ENCODE measurements at places on chromosomes 3 and 15.
A peak's percentile ranks its signal among the peaks of the same experiment; 100 is the strongest.

- no peaks in the 10 kb centered on the region for H3K27me3 ChIP-seq
- no peak overlapping the region for H3K27ac ChIP-seq
- DNase-seq: no peak
- H3K4me3 ChIP-seq: no peak overlapping the region
- H3K4me1 ChIP-seq: peaks cover 17% of the 10 kb centered on the region
Measured at GRCh38 chr15:66945286-66945685, 120.1 kb upstream of the SMAD3 start.

DNA sequence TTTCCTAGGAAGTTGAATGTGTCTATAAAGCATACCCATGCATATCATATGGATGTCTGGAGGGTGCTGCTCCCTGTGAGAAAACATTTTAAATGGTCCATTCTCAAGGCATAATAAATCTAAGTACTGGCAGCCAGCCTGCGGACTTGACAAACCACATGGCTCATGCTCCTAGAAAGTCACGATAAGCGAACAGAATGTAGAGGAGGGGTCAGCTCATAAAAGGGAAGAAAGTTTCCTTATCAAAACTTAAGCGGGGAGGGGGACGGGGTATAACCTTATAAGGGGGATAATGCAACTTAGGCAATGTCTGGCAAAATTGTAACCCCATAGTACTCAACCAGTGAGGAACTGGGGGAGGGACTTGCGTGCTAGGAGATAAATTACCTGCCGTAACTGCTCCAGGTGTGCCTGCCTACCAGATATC is 159.8 kb upstream of the LMCD1 start:
- H3K4me3 ChIP-seq: no peak overlapping the region
- DNase-seq: peak; percentile 4
- no peaks in the 10 kb centered on the region for H3K36me3 ChIP-seq
- peaks cover 6% of the 10 kb centered on the region for H3K4me1 ChIP-seq
- no peak overlapping the region for H3K27ac ChIP-seq

GRCh38 chr3:99708207-99708745 is 69.9 kb downstream of the COL8A1 start:
- DNase-seq: no peak
- no peak overlapping the region for H3K27ac ChIP-seq
- no peak overlapping the region for H3K4me3 ChIP-seq
- H3K36me3 ChIP-seq: no peaks in the 10 kb centered on the region
- H3K4me1 ChIP-seq: no peaks in the 10 kb centered on the region
- H3K27me3 ChIP-seq: no peaks in the 10 kb centered on the region

GRCh38 chr3:113227146-113227545 is 15.8 kb downstream of the BOC start:
- no peak overlapping the region for H3K27ac ChIP-seq
- peaks cover 9% of the 10 kb centered on the region for H3K4me1 ChIP-seq
- H3K36me3 ChIP-seq: no peaks in the 10 kb centered on the region
- no peaks in the 10 kb centered on the region for H3K27me3 ChIP-seq

- no peak overlapping the region for H3K27ac ChIP-seq
- no peaks in the 10 kb centered on the region for H3K27me3 ChIP-seq
- H3K36me3 ChIP-seq: no peaks in the 10 kb centered on the region
- no peak for DNase-seq
- no peak overlapping the region for H3K4me3 ChIP-seq
Measured at GRCh38 chr3:29353807-29354206, 72.9 kb downstream of the RBMS3 start.

DNA sequence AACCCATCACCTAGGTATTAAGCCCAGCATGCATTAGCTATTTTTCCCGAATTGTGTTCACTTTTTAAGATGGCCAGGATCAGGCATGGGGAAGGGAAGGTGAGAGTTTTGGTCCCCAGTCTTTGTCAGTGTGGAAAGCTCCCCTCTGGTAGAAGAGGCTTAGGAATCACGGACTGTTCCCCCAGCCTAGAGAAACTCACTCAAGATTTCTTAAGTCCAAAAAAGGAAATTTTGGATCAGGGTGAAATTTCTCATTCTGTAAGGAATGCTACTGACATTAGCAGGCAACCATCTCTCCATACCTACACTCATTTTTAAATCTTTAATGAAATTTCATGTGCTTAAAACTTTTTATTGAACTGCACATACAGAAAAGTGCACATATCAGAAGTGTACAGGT is 70.3 kb upstream of the GALNT15 start:
- no peaks in the 10 kb centered on the region for H3K27me3 ChIP-seq
- DNase-seq: no peak
- no peaks in the 10 kb centered on the region for H3K36me3 ChIP-seq
- H3K4me1 ChIP-seq: peaks cover 11% of the 10 kb centered on the region

DNA sequence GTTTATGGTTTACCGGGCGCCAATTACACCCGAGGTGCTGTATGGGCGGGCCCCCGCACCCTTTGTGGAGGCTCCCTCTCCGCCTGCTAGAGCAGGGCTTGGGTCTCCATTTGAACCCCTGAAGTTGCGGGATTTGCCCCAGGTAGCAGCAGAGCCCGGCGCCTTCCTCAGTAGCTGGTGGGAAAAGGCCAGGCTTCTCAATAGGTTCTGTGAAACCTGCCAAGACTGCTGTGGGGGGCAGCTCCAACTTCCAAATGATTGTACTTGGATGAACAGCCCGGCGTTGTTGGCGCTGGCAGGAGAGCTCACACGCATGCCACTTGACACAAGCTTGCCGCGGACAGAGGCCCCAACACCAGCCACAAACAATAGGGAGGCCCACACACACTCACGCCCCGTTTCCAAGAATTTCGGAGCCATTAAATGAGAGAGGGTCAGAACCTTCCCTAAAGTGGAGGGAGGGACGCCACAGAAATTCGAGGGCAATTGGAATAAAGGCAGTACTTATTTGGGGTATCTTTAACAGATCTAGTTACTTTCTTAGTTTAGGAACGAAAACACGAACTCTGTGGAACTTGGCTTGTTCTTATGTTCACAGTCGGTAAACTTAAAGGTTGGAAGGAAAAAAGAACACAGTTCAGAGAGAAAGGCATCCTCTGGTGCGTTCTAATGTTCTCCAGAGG is 1.4 kb downstream of the EPHB3 start:
- peaks cover 12% of the 10 kb centered on the region for H3K27me3 ChIP-seq
- no peak overlapping the region for H3K4me3 ChIP-seq
- H3K27ac ChIP-seq: no peak overlapping the region
- DNase-seq: no peak

- no peaks in the 10 kb centered on the region for H3K36me3 ChIP-seq
- DNase-seq: no peak
- no peak overlapping the region for H3K27ac ChIP-seq
- H3K27me3 ChIP-seq: no peaks in the 10 kb centered on the region
- H3K4me3 ChIP-seq: no peak overlapping the region
Measured at GRCh38 chr3:109369510-109369909, 32.2 kb upstream of the DPPA4 start.

- H3K27me3 ChIP-seq: no peaks in the 10 kb centered on the region
- peak; percentile 62 for DNase-seq
- H3K4me3 ChIP-seq: no peak overlapping the region
- peaks cover 16% of the 10 kb centered on the region for H3K4me1 ChIP-seq
- no peak overlapping the region for H3K27ac ChIP-seq
- no peaks in the 10 kb centered on the region for H3K36me3 ChIP-seq
Measured at GRCh38 chr3:27311400-27311799, 57.8 kb downstream of the NEK10 start.

Data from PC-9 (cell line).